ENCODE measurements at places on chromosomes 2 and 18.
A peak's percentile ranks its signal among the peaks of the same experiment; 100 is the strongest.

DNA sequence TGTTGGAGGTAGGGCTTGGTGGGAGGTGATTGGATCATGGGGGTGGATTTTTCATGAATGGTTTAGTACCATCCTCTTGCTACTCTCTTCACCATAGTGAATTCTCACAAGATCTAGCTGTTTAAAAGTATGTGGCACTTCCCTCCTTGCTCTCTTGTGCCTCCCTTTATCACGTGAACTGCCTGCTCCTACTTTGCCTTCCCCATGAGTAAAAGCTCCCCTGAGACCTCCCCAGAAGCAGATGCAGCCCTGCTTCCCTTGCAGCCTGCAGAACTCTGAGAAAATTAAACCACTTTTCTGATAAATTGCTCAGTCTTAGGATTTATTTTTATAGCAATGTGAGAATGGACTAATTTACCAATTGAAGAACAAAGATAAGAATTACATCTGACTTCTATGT, 223.1 kb downstream of the RNF144A start:
- no peak for DNase-seq

DNA sequence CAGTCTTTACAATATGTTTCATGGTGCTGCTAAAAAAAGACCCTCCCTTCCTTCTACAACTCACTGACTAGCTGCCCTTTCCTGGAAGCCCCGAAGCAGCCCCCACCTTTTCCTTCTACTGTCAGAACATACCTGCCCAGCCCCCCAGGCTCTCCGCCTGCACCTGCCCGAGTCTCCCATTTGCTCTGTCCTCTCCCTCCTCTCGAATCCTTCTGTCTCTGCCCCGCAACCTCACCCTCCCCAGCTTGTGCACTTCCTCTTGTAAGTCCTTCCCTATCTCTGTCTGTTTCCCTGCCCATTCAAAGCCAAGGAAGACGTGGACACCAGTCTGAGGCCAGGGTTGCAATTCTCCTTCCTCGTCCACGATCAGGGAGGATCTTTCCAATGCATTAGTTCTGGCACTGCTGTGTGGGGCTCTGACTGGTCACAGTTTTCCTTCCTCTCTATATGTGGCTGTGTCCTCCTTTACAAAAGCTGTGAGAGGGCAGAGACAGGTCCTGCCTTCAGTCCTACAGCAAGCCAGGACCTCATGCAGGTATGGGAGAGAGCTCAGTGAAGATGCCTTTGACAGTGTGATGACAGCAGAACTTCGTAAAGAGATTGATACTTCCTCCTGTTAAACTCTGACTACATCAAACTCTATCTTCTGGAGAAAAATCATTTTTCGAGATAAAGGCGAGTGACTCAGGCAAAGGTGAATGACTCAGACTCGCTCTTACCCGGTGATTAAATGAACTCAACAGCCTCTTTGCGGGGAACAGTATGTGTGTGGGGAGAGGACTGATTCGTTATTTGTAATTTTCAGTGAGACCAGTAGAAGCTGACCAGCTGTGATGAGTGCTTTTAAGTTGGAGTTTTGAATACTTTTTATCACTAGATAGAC, 14.2 kb downstream of the TNFRSF11A start:
- no peak for DNase-seq

DNA sequence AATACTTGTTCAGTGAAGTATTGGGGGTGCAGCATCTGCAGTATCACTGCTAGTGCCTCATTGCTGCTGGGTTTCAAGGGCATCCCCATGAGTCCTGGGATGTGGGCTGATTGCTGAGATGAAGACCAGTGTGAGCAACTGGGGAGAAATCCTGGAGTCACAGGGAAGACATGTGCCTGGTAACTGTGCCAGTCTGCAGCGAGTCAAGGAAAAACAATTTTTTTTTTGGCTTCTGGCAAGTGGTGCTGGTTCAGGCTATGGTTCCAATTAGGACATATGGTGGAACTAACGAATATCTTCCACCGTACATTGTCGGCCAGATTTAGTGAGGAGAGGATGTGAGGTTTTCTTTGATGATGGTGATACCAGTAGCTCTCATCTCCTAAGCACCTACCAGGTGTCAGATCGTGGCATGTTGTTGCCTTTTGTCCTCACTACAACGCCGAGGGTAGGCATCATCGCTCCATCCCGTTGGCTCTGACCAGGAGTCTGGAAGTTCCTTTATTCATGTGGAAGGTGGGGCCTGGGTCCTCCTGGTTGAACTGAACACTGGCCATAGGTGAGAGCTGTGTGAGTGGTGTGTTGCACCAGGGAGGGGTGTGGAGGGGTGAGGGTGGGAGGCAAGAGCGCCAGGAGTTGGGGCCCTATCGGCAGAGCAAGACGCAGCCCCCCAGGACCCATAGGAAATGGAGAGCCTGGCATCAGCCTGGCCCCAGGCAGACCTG, 118.0 kb upstream of the HS6ST1 start:
- DNase-seq, result no peak

GRCh38 chr2:109339519-109339966, 210.5 kb downstream of the SH3RF3 start:
- no peak for DNase-seq

DNA sequence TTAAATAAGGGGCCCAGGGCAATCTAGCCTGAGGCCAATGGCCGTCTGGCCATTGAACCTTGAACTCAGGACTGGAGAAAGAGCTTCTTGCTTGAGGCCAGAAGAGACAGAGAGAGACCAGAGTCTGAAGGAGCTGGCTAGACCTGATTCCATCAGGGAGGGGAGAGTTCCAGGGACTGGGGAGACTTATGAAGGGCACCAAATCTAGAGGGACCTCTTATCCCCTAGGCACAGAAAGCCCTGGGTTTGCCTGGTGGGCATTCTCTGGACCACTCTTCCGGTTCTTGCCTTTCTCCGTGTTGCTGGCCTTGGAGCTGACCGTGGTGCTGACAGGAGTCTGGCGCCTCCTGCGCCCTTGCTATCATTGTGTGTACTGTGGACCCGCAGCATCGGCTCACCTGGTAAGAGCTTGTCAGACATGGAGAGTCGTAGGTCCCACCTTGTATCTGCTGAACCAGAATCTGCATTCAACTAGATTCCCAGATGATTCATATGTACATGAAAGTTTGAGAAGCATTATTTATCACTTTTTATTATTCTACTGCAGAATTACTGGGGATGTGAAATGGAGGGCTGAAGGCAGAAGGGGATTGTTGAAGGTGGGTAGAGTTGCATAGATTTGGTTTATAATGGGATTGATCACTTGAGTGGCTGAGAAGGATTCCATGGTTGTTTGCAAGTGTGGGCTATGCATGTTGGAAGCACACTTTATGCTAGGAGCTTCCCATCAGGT, 4.3 kb upstream of the TRPM8 start:
- DNase-seq, result peak; percentile 63

DNA sequence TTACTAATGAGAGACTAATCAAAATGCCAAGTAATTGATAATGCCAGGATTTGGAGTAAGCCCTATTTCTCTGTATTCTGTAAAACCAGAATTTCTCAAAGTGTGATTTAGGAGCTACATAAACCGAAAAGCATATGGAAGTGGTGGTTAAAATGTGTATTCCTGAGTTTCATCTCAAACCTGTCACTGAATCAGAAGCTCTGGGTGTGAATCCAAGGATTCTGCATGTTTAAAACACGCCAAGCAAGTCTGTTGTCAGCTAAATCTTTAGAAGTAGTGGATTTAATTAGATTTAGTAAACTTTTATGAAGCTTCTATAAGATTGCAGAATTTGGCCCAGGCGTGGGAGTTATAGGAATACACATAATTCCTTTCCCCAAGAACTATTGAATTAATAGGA, 700.3 kb downstream of the DCC start:
- no peak for DNase-seq

DNA sequence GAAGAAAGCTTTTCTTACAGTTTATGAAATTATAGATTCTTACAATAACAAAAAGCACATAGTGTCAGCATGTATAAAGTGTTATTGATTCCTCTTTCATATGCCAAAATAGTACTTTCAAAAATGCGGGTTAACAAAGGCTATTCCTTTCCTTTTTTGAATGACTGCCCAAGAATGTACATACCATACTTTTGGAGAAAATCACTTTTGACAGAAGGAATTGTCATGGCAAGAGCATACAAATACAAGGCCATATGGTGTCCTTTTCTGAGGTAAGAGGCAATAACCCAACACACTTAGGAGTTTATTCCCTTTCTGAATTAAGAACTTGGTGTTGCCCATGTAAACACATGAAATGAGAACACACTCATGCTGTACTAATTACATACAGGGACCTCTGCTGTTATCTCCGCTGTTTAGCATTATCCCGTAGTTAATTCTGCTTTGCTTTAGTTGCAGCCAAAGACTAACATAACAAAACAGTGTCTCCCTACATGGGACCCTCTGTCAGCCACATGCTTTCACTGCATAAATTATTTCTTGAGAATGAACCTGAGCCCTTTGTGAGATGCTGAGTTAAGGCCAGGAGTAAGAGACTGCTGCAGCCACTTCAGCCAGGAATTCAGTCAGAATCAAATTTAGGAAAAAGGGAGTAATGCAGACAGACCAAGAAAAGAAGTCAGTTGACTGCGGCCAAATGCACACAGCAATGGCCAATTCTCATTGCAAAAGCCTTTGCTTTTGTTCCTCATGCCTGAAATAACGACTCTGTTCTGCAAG, 67.0 kb downstream of the CDH2 start:
- DNase-seq, result no peak

DNA sequence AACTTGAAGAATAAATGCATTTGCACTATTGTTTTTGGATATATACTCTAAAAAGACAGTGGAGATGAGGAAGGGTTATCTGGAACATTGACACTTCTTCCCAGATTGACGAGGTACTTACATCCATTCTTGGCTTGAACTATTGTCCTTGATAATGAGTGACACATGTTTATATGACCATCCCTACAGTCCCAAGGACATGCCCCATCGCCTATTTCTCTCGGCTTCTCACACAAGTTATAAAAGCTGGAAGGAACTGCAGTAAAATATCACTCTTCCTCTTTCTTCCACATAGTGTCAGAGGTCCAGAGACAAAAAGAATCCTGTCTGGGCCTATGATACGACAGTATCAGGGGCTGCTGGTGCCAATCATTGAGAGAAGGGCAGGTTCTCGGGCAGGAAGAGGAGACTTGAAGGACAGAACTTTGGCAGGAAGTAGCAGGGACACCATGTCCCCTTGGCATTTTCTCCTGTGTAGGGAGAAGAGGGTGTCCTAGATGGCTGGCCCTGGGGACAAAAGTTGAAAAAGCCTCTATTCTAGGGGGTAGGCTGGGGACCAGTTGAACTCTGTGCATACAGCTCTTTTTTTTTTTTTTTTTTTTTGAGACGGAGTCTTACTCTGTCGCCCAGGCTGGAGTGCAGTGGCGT, 5.8 kb upstream of the CABLES1 start:
- DNase-seq, result no peak

DNA sequence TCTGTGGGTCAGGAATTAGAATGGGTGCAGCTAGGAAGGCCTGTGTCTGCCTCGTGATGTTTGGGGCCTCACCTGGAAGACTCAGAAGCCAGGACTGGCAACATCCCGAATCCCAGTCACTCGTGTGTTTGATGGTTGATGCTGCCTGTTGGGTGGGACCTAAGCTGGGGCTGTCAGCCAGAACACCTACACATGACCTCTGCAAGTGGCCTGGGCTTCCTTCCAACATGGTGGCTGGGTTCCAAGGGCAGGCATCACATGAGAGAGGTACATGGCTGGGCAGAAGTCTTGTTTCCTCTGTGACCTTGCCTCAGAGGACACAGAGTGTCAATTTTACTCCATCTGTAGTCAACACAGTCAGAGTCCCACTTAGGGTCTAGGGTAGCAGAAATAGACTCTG, 177.8 kb downstream of the GBX2 start:
- no peak for DNase-seq

DNA sequence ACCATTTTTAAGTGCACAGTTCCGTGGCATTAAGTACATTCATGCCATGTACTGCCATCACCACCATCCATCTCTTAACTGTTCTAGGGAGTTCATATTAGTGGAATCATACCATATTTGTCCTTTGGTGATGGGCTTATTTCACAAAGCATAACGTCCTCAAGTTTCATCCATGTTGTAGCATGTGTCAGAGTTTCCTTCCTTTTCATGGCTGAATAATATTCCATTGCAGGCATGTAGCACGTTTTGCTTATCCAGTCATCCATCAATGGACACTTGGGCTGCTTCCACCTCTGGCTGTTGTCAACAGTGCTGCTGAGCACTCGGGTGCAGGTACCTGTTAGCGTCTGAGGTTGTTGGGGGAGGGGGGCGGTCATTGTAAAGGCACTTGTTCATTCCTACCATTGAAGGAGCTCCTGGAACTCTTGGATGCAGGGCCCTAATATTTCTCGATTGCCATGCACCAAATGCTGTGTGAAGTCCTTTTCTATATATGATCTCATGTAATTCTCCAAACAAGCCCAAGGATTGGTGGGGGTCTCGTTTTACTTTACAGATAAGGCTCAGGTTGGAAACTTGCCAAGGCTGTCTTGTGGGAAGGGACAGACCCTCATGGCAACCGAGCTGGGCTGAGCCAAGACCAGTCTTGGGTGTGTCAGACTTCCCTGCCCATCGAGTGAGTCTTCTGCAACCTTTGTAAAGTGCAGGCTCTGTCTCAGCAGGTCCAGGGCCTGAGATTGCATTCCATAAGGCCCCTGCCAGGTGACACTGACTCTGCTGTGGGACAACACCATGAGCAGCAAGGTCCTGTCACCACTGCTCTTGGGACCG, 42.9 kb upstream of the SH3RF3 start:
- no peak for DNase-seq

GRCh38 chr2:122528061-122528460, 772.6 kb downstream of the TSN start:
- no peak for DNase-seq

GRCh38 chr2:118667964-118668363, 179.5 kb downstream of the EN1 start:
- DNase-seq, result no peak

DNA sequence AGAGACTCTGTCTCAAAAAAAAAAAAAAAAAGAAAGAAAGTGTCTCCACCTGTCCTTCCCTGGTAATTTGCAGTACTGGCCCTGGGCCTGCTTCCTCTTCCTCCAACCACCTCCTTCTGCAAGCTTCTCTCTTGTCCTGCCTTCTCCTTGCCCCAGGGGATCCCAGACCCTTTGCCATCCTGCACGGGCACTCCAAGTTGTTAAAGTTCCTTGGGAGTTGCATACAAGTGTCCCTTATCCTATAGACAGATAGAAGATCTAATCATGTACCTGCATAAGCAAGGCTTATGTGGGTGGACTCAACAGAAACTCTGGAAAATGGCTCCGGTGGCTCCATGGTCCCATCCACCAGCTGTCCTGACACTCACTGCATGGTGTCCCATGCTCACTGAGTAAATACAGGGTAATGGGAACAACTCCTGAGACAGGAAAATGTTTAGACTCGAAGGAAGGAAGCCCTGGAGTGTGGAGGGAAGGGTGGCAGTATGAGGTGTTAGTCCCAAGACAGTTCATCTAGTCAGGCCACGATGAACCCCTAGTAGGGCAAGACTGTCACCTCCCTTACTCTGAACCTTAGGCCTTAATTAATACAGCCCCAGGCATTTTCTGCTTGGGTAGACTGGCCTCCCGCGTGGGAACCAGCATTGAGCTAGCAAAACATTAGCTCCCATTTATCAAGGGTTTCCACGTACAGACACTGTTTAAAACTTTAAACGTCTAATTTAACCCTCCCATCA, 17.1 kb downstream of the ODC1 start:
- peak; percentile 82 for DNase-seq

- no peak for DNase-seq
Measured at GRCh38 chr18:59685501-59685900, 11.7 kb downstream of the CCBE1 start.

GRCh38 chr2:64945973-64946768, 43.0 kb upstream of the SLC1A4 start:
- DNase-seq, result no peak

- DNase-seq, result no peak
Measured at GRCh38 chr2:143186876-143187275, 57.7 kb downstream of the ARHGAP15 start.

- DNase-seq, result peak; percentile 57
Measured at GRCh38 chr2:202104286-202104870, 31.3 kb downstream of the KIAA2012 start.

Data from trophoblast cell (in vitro differentiated cells and primary cell).